ENCODE measurements at places on chromosomes 1 and 21.

- DNase-seq: no peak
These were observed 8.0 kb downstream of the HIPK1 start for GRCh38 chr1:113937146-113937545.

- DNase-seq: no peak
These were observed 2.7 kb upstream of the OLIG2 start for GRCh38 chr21:33022828-33023573.

- DNase-seq: no peak
These were observed 494.6 kb upstream of the RUNX1 start for GRCh38 chr21:35543746-35544145.

DNA sequence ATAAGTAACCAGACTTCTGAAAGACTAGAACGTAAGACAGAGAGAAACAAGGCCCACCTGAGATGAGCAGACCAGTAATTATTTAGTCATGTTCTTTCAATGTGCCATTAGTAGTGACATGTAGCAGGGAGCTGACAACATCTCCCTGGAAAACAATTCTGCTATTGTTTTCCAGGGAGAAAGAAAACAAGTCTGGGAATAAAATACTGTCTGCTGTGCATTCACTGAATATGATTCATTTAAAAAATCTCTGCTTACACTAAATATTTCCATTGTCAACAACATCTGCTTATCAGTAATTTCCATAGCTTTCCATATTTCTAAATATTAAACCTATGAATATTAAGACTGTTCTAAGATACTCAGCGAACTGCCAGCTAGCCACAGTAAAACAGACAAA is 80.0 kb downstream of the VCAM1 start:
- no peak for DNase-seq

GRCh38 chr1:64519901-64520300 is 50.0 kb downstream of the CACHD1 start:
- no peak for DNase-seq

- DNase-seq: no peak
These were observed 21.8 kb downstream of the USP25 start for GRCh38 chr21:15751546-15751945.

DNA sequence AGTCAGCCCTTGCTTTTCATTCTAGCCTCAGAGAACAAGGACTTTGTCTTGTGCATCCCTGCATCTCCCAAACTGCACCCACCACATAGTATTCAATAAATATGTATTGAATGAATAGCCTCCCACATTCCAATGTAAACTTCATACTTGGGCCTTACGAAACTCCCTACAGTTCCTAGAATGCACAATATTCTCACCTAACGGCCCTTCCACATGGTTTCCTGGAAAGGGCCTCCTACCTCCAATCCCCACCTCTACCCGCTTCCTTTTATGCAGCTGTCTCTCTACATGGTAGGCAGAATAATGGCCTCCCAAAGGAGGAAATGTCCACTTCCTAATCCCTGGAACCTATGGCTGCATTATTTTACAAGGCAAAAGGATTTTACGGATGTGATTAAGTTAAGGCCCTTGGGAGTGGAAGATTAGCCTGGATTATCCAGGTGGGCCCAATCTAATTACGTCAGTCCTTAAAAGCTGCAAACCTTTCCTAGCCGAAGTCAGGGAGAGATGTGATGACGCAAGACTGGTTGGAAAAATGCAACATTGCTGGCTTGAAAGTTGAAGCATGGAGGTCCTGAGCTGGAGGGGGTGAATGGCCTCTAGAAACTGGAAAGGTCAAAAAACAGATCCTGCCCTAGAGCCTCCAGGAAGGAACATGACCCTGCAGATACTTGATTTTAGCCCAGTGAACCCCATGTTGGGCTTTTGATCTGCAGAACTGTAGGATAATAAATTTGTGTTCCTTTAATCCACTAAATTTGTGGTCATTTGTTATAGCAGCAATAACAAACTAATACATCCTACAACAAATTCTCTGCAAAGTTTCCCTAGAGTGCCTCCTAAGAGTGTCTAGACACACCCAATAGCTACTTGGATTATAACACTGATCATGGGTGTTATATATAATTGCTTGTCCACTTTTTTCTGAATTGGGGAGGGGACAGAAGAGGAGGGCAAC is 5.2 kb upstream of the PIK3C2B start:
- no peak for DNase-seq

DNA sequence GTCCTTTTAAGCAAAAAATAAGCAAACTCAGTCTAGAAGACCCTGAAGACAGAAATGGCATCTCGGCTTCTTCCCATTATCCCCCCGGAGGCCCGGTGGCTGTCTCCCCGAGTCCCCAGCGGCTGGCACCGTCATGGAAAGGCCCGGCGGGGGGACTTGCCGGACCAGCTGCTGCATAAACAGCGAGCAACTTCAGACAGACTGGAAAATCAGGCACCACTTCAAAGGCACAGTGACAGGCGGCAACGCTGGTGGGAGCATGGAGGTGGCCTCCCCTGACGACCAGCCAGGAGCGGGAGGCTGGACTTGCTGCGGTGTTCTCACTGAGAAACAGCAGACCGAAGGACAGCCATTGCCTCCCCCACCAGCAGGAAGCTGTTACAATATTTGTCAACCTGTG is 18.4 kb upstream of the C1QA start:
- no peak for DNase-seq

DNA sequence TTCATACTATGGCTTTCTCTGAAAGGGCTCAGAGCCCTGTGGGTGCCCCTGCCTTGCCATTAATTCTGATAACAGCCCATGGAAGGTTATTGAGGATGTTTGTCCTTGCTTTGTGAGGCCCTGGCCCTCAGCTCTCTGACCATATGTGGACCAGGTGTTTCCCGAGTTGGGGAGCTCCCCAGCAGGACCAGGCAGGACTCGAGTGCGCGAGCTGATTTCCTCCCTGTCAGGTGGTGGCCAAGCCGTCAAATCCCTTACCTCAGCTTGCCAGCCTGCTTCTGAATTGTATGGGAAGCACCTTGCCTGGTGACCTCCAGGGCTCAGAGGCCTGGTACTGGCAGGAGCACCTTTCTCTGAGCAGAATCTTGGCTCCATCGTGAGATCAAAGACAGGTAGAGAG is 17.9 kb upstream of the SDE2 start:
- no peak for DNase-seq

DNA sequence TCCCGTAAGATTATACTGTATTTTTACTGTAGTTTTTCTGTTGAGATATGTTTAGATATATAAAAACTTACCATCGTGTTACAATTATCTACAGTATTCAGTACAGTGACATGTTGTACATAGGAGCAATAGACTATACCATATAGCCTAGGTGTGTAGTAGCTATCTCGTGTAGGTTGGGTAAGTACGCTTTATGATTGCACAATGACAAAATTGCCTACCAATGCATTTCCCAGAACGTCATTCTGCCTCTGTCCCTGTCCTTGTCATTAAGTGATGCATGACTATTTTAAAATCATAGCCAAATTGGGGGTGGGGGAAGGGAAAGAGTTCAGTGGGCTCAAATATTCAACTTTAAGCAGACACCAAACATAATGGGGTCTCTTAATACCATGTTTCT is 233.8 kb upstream of the TMEM51 start:
- DNase-seq: no peak

DNA sequence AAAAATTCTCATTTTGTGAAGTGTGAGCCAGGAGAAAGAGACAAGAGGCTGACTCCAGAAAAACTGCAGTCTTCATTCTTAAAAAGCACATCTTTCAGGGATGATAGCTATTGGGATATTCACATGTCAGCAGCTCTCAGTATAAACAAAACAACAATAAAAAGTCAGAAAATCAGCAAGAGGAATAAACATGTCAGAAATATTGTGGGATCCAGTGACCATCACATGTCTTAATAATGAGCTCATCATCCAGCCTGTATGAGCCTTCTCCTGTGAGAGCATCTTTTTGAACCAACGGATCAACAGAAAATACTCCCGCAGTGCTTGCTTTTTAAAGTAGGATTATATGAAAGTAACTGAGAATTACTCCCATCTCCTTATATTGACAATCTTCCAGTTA is 241.6 kb downstream of the SMYD3 start:
- DNase-seq: no peak

DNA sequence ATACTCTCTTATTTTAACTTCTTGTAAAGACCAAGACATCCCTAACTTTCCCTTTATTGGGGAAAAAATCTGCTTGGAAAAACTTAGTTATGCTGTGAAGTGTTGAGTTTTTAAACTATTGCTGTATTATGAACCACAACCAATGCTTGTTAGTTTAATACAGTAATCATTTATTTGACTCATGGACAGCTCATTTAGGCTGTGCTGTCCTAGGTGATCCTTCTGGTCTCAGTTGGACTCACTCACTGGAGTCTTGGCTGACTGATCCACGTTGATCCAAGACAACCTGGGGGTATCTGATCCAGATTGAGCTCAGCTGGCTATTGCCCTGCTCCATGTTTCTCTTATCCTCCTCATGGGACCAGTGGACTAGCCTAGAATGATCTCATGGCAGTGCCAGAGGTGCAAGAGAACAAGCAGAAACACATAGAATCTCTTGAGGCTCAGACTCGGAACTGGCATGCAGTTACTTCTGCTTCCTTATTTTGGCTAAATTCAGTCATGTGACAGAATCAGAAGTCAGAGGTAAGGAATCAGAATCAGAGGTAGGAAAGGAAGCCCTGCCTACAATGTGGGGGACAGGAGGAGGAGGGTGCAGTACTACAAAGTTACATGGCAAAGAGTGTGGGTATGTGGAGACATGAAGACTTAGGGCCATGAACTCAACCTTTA is 156.5 kb downstream of the FGGY start:
- DNase-seq: no peak

GRCh38 chr21:36704281-36704957 is 5.5 kb downstream of the SIM2 start:
- no peak for DNase-seq

- no peak for DNase-seq
These were observed 269.4 kb downstream of the BACH1 start for GRCh38 chr21:29568020-29568697.

DNA sequence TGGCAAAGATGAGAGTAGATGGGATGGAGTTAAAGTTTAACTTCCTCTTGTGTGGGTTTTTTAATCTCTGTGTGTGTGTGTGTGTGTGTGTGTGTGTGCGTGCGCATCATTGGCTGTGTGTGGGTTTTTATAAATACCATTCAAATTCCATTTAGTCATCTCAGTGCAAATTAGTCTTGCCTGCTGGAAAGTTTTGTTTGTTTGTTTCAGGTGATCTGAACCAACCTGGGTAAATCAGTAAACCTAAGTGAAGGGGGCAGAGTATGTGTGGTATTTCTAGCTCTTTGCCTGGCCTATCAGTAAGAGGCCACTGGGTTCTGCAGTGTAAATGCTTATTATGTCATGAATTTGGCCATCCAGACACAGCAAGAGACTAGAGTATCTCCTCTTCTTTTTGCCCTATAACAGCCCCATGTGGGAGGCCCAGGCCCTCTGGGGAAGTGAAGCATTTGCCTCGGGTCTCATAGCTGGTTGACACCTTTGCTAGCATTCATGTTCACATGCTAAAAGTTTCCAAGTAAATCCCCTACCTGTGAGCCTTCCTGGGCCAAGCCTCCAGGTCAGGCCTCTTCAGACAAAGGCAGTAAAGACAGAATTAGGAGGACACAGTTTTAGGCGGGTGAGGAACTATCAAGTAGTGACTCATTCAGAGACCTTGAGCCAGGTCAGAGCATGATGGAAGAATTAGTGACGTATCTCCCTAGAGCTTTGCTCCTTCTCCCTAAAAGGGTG is 14.7 kb downstream of the INTS3 start:
- DNase-seq: no peak

DNA sequence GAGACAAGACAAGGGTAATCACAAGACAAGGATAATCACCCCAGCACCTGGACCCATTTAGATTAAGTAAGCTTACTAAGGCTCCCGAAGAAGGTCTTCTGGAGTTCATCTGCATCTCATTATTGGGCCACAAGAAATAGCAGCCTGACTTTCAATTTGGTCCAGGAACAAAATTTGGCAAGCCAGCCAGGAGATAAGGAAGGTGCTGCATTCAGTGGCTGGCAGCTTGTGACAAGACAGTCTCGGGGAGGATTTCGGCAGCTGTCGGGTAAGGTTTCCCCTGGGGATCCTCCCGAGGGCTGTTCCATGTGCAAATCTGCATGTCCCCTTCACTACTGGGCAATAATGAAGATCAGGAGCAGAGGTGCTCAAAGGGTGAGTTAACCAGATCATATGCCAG is 195.2 kb downstream of the FCRL5 start:
- no peak for DNase-seq

- no peak for DNase-seq
These were observed 6.3 kb upstream of the TDRD10 start for GRCh38 chr1:154495496-154496273.

DNA sequence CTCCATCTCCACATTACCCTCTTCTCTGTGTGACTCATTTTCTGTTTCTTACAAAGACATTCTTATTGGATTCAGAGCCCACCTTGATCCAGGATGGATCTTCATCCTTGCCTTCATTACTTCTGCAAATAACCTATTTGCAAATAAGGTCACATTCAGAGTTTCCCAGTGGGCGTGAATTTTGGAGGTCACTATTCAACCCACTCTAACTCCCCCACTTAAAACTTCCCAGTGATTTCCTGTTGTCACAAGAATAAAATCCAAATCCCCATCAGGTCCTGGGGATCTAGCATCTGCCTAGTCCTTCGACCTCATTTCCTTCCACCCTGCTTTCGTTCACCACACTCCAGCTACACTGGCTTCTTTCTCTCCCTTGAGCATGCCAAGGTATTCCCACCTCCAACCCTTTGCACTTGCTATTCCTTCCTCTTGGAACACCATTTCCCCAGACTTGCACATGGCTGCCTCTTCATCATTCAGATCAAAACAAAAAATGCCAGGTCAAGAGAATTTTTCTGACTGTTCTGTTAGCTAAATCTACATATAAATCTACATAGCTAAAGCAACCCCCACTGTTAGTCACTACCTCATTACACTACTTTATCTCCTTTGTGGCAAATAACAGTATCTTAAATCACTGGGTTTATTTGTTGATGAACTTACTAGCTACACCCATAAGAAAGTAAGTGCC is 187.2 kb downstream of the TOMM20 start:
- DNase-seq: no peak

DNA sequence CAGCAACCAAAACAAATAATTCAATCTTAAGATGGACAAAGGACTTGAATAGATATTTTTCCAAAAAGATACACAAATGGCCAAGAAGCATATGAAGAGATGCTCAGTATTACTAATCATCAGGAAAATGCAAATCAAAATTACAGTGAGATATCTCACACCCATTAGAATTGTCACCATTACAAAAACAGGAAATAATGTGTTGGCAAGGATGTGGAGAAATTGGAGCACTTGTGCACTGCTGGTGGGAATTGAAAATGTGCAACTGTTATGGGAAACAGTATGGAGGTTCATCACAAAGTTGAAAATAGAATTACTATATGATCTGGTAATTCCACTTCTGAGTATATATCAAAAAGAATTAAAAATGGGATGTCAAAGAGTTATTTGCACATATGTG is 83.2 kb downstream of the SH3GLB1 start:
- no peak for DNase-seq

GRCh38 chr1:11558276-11558675 is 79.3 kb downstream of the DISP3 start:
- DNase-seq: no peak

- DNase-seq: no peak
These were observed 13.9 kb upstream of the CPT2 start for GRCh38 chr1:53182716-53183094.

DNA sequence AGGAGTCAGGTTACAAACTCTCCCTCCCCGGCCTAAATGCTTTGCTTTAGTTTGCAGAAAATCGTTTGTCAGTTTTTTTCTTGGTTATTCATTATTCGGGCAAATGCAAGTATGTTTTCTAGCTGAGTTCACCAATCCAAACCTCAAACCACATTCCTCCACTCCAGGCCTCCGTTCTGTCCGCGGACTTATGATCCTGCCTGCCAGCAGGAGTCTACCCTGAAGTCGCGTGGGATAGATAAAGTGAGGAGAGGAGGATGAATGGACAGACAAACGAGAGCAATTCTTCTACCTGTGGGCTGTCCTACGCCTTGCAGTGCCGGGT is 1.3 kb downstream of the ADAMTS1 start:
- DNase-seq: no peak

Data from cerebellum (tissue), 4 donors.